ENCODE measurements at places on chromosomes 7 and 10.

DNA sequence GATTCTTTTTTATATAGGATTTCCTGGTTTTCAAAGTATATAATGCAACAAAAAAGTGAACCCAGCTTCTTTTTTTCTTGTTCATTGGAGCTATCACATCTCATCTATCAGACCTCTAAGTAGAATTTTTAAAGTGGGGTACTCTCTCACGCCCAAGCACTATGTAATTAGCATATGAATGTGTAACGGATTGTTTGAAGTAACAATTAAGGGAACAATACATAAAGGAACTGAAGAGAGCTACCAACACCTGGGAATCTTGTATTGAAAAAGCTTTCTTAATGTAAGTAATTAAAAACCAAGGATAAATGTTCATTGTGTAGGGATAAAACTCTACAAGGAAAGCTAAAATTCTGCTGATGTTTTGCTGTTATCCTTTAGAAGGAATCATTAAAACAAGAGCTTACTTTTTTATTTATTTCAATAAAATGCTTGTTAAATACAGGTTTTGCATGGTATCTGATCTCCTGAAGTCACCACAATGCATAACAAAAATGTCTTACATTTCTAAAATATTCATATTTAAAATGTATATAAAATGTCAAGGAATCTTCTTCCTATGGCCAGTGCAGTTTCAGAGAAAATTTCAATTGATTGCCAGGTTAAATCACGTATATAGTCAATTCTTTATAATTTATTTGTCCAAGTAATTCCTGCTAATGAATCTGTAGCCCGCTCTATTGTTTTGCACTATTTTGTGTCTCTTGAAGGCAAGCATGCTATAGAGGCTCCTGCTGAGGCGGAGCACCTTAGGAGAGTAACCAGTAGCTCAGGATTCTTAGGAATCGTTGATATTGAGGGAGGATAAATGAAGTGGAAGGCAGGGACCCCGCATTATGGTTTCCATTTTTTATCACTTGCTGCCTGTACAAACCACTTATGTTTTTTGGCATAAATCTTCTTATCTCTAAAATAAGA, 51.6 kb downstream of the PTPRZ1 start:
- no peak for DNase-seq

DNA sequence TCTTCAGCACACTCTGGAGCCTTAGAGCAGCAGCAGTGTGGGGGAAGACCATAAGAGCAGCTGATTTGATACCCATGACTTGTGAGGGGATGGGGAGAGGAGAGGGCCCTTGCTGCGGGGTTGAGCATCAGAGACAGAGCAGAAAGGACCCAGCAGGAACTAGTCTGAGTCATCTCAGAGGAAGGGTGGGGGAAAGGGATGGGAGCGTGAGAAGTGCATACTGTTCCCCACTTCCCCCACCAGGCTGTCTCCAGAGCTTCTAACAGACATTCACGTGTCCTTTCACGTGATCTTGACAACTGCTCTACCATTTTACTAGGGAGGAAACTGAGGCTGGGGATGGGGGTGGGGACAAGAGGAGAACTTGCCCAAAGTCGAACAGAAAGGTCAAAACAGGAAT, 38.7 kb downstream of the FAM241B start:
- DNase-seq, result no peak

DNA sequence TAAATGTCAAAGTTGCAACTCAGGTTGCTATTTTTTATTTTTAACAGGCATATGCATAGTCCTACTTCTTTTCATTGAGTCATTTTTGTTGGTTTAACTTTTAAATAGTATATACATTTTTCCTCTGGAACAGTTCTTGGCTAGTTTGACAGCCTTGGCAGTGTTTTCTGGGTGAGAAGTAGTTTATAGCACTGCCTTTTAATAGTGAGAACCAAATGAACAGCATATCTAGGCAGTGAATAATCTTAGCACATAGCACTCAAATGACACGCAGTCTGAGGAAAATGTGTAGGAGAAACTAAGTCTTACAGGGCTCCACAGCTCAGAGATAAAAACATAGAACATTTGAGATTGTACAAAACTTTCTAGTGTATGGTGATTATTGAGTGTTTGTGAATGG, 265.5 kb upstream of the POT1 start:
- no peak for DNase-seq

GRCh38 chr10:91796331-91797047, 1.7 kb upstream of the TNKS2 start:
- DNase-seq, result no peak

DNA sequence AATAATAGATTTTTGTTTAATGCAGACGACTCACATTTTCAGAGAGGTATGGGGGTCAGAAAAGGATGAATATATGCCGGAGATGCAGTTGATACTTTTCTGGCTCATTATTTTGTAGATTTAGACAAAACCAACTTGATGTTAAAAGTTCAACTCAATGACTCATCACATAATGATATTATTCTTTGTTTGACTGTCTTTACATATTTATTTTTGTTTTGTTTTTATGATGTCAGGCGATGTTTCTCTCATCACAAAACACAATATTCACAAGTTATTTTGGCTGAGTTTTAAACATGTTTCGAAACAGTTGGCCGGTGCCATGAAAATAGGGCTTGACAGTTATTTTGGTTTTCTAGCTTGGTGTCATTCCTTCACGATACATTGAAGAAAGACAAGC, 1.3 kb downstream of the GJD4 start:
- DNase-seq, result no peak

DNA sequence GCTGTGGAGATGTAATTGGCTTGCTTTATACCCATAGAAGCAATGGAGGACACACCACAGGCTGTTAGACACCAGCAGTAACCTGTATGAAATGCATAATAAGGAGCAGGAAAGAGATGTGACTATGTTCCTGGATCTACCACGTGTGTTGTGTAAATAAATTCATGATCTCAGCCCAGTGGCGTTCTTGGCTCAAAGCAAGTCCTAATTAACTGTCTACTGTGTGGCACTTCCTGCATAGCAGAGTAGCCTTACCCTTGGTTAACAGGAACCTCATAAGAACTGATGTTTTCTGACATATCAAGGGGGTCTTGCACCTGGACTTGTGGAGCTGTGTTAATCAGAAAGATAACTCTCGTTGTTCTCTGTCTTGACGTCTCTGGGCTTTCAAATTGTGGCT, 25.7 kb upstream of the FAM180A start:
- DNase-seq, result no peak

DNA sequence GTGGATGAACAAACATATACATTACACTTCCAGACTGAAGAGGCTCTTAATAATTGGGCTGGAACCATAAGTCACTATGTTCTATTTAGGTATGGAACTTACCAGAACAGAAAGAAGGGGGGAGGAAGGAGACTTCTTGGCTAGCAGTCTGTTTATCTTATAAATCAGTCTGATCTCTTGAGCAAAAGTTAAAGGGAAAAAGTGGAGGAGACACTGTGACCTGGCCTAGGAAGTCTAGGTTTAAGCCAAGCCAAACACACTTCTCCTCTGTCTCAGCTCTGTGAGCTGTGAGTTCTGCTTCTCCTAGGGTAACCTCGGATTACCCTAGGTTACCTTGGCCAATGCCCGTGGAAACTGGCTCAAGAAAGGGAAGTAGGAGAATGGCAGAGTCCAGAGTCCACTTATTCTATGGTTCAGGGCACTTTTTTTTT, 95.2 kb downstream of the PFKFB3 start:
- DNase-seq, result peak; percentile 45

DNA sequence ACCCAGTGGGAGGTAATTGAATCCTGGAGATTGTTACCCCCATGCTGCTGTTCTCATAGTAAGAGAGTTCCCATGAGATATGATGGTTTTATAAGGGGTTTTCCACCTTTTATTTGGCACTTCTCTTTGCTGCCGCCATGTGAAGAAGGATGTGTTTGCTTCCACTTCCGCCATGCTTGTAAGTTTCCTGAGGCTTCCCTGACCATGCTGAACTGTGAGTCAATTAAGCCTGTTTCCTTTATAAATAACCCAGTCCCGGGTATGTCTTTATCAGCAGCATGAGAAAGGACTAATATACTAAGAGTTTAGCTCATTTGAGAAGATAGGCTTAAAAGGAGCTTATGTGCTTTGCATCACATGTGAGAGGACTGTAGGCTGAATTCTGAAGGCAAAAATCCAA, 29.3 kb downstream of the TMEM248 start:
- no peak for DNase-seq

DNA sequence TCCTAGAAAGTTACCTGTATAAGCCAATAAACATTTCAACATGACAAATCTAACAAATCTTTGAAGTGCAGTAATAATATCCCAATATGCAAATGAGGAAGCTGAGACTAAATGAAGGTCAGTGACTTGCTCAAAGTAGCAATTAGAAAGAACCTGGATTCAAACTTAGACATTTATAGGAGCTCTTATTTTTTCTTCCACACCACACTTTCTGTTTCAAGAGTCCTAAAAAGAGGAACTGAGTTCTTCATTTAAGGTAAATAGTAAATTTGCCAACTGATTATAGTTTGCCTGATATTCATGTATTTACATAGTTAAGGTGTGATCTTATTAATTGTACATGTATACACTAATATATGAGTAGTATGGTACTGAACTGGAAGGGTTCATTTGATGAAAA, 44.0 kb downstream of the KLHDC10 start:
- DNase-seq, result no peak

DNA sequence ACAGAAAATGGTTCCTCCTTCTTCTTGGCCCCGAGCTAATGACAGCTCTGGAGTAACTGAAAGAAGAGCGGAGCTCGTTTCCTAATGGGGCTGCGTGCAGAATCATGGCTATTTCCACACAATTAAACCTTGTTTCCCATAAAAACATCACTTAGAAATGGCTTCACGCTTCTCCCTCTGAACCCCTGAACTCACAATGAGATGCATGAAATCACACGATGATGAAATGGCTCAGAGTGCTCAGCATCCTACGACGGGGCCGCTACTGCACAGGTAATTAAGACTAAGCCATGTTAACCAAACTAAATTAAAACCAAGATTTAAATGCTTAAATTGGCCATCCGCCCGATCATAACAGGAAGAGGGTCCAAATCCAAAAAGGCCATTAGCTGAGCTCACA, 80.0 kb upstream of the DNAAF5 start:
- DNase-seq, result no peak

- DNase-seq, result no peak
These were observed 89.6 kb downstream of the AUTS2 start for GRCh38 chr7:69687739-69688433.

DNA sequence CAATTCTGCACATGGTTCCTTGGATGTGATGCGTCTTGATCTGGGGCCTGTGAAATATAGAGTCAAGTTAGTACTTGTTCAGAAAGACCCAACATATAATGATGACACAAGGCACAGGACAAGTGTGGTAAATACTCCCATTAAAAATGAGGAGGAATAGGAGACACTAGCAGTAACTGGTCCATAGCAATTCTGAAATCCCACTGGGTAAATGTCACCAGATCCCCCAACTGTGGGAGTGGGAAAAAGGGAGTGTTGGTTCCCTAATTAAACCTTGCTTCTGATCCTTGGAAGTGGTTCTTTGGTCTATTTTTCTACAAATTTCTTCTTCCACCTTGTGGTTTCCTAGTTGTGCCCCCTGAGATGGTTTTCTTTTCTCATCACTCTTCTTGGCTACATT, 62.5 kb upstream of the NRP1 start:
- no peak for DNase-seq

- no peak for DNase-seq
These were observed 910 bp downstream of the WIPF3 start for GRCh38 chr7:29806995-29807841.

DNA sequence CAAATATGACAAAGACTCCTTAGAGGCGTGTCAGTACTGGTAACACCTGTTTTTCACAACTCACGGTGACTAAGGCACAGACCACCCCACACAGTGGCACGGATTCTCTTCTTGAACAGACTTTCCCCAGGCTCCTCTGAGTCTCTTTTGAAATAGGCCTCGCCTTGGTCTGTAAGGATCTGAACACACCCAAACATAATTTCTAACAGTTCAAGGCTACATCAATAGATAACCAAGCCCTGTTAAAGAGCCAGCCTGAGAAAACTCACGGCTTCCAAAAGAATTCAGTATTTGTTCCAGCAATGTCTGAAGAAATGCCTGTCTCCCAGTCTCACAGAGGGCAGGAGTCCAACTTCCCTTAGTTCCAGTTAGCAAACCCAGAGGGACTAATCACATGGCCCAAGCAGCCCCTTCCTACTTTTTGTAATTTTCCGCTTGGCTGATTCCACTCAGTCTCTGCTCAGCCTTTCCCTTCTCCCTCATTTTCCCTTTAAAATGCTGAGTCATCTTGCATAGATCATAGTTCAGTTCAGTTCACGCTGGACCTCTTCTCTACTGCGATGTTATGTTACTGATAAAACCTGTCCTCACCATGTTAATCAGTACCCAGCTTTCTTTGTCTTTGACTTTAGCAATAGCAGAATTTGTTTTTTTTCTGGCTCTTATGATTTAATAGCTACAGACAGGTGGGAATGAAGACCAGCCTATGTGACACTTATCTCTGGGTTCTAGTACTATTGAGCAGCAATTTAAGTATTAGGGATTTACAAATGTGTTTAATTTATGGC, 22.6 kb upstream of the AKR1C3 start:
- DNase-seq, result no peak

DNA sequence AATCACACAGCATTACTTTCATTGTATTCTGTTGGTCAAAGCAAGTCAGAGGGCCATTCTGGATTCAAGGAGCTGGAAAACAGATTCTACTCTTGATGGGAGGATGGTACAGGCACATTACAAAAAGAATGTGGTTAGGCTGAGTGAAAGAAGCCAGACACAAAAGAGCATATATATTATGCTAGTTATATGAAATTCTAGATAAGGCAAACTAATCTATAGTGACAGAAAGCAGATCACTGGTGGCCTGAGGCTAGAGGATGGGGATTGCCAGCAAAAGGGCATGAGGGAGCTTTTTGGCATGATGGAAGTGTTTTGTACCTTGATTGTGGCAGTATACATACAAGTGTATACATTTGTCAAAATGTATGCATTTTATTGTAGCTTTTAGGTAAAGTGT, 96.8 kb downstream of the SPAG6 start:
- no peak for DNase-seq

GRCh38 chr10:117805139-117805538, 241.6 kb downstream of the RAB11FIP2 start:
- DNase-seq, result no peak
